ENCODE measurements at places on chromosomes 13 and 19. TPM values are rescaled to one million over a fixed set of nuclear protein-coding genes. Genes with fewer than 3 reads are reported as not detected.

GRCh38 chr19:6238643-6239281, 41.0 kb downstream of the MLLT1 start:
- H3K27ac ChIP-seq = peak overlapping the region; percentile 37
- no peak for DNase-seq
- peaks cover 5% of the 10 kb centered on the region for H3K4me1 ChIP-seq
- no peaks in the 10 kb centered on the region for H3K36me3 ChIP-seq
- H3K4me3 ChIP-seq = no peak overlapping the region

DNA sequence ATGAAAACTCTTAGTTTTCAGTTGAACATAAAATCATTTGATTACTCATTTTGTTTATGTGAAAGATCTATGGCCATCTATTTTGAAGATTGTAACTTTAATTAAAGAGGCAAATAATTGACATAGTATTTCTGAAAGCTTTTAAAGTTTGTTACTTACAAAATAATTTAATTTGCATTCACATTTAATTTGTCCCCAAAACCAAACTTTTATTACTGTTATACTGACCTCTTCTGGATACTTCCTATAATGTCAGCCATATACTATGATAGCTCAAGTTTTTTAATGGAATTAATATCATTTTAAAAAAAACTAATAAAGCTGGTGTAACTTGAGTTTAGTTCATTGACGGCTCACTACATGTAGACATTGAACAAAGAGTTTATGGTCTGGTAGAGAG, 4.9 kb upstream of the SGCG start:
- no peak overlapping the region for H3K4me3 ChIP-seq
- no peaks in the 10 kb centered on the region for H3K27me3 ChIP-seq
- H3K4me1 ChIP-seq = no peaks in the 10 kb centered on the region
- H3K36me3 ChIP-seq = no peaks in the 10 kb centered on the region
- H3K27ac ChIP-seq = no peak overlapping the region
- DNase-seq = no peak

DNA sequence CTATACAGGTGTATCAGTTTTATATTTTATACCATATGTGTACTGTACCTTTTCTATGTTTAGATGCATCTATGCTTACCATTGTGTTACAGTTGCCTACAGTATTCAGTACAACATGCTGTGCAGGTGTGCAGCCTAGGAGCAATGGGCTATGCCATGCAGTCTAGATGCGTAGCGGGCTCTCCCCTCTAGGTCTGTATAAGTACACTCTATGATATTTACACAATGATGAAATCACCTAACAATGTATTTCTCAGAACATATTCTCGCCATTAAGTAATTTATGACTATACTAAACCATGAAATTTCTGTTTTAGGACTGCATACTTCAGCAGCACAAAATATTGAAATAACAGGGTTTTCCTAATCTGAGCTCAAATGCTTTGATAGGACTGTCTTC, 179.6 kb downstream of the RFC3 start:
- no peaks in the 10 kb centered on the region for H3K36me3 ChIP-seq
- H3K4me1 ChIP-seq = no peaks in the 10 kb centered on the region
- no peak overlapping the region for H3K4me3 ChIP-seq
- no peaks in the 10 kb centered on the region for H3K27me3 ChIP-seq

The ZNF526 gene
- 16.0 TPM for total RNA-seq

DNA sequence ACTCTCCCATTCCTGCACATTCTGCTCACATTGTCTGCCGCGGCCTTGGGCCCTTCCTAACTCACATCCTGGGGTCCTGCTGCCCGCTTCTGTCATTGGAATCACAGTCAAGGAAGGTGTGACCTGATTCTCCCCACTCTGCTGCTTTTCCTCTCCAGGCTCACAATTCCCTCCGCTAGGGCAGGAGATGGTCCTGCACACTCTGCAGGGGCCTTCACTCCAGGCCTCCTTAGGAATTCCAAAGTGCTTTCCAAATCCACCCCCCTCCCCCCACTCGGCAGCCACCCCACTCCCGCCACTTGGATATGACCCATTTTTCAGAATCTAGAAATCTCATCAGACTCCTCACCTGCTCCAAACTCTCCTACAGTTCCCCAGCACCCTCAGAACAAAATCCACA, 3.1 kb upstream of the SLC5A5 start:
- H3K27me3 ChIP-seq = peaks cover 7% of the 10 kb centered on the region
- H3K4me3 ChIP-seq = no peak overlapping the region
- peak; percentile 73 for DNase-seq
- H3K27ac ChIP-seq = no peak overlapping the region

GRCh38 chr19:6732803-6733337, 4.5 kb downstream of the GPR108 start:
- H3K27ac ChIP-seq = no peak overlapping the region
- no peaks in the 10 kb centered on the region for H3K27me3 ChIP-seq
- H3K4me1 ChIP-seq = no peaks in the 10 kb centered on the region
- H3K4me3 ChIP-seq = no peak overlapping the region
- no peak for DNase-seq
- peaks cover 14% of the 10 kb centered on the region for H3K36me3 ChIP-seq

DNA sequence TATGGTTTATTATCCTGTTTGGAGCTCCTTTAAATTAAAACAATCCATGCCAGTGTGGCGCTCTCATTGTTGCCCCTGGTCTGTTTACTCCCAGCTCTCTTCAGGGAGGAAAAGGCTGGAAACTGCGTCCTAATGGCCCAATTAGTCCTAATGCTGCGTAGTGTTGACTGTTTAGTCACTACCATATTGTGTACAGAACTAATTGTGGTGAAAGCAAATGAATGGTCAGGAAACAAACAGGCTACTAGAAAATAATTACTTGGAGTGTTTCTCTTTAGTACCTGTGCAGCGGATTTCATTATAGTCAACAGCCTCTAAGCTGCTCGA, 54.5 kb upstream of the MTIF3 start:
- no peak overlapping the region for H3K4me3 ChIP-seq

The C19orf44 gene
- 7.9 TPM for total RNA-seq

- DNase-seq = no peak
- H3K4me3 ChIP-seq = no peak overlapping the region
- no peaks in the 10 kb centered on the region for H3K27me3 ChIP-seq
- no peak overlapping the region for H3K27ac ChIP-seq
- no peaks in the 10 kb centered on the region for H3K36me3 ChIP-seq
- no peaks in the 10 kb centered on the region for H3K4me1 ChIP-seq
These were observed 8.5 kb downstream of the MICU2 start for GRCh38 chr13:21595546-21595822.

- H3K4me1 ChIP-seq = no peaks in the 10 kb centered on the region
- H3K27me3 ChIP-seq = no peaks in the 10 kb centered on the region
- peak overlapping the region; percentile 57 for H3K27ac ChIP-seq
- H3K36me3 ChIP-seq = peaks cover 46% of the 10 kb centered on the region
- peak; percentile 81 for DNase-seq
These were observed 533 bp downstream of the ZNF544 start for GRCh38 chr19:58229255-58229639.

DNA sequence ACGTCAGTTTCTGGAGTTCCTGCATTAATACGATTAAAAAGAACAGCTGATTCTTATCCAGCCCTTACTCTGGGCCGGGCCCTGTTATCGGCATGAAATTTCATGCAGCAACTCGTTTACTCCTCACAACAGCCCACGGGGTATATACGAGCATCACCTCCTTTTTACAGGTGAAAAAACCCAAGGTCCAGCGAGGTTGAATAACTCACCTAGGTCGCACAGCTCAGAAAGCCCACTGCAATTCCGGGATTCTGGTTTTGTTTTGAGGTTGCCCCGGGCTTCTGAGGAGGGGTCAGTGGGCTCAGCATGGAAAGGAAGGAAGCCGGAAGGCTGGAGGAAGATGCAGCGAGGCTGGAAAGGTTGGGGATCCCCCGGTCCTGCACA, 577 bp upstream of the ACP7 start:
- no peak overlapping the region for H3K4me3 ChIP-seq
- H3K4me1 ChIP-seq = no peaks in the 10 kb centered on the region
- H3K27me3 ChIP-seq = peaks cover 51% of the 10 kb centered on the region
- no peak overlapping the region for H3K27ac ChIP-seq
- H3K36me3 ChIP-seq = no peaks in the 10 kb centered on the region
- peak; percentile 64 for DNase-seq
